ENCODE measurements at places on chromosomes 7 and 10.

GRCh38 chr7:75642810-75643486 lies 95.8 kb downstream of the HIP1 start:
- DNase-seq: peak; percentile 60

GRCh38 chr10:25842146-25842545 lies 91.9 kb upstream of the MYO3A start:
- DNase-seq: no peak

DNA sequence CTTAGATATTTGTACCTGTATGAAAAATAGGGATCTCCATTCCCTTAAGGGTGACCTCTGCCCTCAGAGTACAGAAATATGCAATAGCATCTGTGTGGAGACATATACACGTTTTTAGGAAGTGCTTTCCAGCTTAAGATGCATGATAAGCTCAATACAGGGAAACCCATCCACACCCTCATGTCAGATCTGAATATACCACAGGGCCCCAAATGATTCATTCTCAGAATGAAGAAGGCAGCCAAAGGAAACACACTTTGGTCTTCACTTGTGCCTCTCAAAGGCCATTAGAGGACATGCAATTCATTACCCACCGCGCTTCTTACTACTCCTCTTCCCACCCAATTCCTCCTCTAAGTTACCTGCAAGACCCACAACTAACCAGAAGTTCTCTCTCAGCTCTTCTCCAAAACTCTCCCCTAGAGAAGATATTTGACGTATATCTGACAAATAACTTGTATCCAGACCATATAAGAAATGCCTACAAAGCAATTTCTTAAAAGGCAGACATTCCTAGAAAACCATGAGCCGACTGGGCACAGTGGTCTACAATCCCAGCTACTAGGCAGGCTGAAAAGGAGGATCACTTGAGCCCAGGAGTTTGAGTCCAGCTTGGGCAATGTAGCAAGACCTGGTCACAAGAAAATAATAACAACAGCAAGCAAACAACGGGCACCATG lies 103.0 kb downstream of the OAT start:
- no peak for DNase-seq

GRCh38 chr7:134660242-134660785 lies 13.7 kb downstream of the BPGM start:
- no peak for DNase-seq

DNA sequence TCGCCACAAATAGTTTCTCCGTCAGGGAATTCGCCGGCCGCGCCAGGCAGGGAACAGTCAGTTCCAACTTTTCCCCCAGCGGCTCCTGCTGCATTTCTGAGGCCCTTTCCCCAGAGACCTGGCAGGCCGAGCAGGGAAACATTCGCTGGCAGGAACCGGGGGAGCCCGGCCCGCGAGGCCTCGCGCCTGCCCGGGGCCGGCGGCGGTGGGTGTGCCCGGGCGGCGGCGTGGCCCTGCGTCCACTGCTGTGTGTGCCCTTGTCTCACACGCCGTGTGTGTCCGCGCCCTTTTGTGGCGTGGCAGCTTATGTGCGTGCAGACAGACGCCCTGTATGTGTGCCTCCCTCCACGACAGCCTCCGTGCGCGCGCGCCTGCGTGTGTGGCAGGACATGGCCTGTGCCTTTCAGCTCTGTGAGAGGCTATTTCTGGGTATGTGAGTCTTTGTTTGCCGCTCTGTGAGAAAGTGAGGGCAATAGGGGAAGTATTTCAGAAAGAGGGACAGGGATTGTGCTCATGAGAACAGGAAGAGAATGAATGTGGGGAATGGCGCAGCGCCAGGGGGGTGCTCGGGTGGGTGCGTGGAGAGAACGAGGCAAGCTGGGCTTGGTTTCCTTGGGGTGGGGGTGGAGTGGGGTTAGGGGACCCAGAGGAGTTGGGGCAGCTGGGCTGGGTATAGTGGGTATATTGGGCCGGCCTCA lies 689 bp upstream of the SMARCD3 start:
- peak; percentile 49 for DNase-seq

DNA sequence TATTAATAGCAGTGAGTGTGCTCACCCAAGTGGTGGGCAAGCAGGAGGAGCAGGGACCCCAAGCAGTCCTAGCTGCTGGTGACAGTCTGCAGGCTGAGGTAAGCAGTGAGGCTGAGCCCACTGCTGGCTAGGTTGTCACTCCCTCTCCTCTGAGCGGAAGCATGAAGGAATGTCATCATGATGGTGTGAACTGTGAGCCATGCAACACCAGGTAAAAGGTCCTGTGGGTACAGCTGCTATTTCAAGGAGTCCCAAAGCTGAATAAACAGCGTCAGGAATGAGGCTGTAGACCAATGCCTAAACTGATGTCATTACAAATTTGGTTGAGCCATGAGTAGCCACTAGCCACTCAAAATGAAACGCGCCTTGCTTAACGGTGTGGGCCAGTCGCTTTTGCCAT lies 126.1 kb downstream of the RNF32 start:
- DNase-seq: no peak

- no peak for DNase-seq
Measured at GRCh38 chr10:76117949-76118348, 686.5 kb downstream of the LRMDA start.

- no peak for DNase-seq
Measured at GRCh38 chr7:124426621-124427020, 339.0 kb downstream of the GPR37 start.

GRCh38 chr10:61733358-61733940 lies 70.7 kb downstream of the CABCOCO1 start:
- DNase-seq: no peak

DNA sequence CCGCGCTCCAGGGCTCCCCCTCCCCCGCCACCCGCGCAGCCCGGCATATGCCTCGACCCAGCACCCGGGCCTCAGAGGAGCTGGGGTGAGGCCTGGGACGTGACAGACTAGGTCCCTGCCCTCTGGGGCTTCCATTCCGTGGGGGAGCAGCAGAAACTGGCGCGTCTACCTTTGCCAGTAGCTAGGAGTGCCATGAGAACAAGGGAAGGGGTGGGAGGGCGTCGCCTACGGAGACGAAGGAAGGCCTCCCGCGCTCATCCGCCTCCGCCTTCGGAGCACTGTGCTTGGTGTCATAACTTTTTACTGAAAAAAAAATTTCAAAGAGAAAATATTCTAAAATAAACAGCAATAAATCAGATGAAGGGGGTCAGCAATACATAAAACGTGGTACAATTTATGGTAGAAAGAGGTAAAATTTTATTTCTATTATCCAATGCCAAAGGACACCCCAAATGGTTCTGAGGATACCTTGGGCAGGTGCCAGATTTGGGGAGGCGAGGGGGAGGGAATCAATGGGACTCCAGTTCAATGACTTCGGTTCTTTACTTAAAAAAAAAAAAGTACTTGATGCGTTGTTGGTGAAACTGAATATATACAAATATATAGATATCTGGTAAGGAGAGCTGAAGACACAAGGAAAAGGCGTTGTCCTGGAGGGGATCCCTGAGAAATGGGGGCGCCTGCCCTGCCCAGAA lies 35.1 kb upstream of the GRID1 start:
- peak; percentile 37 for DNase-seq

DNA sequence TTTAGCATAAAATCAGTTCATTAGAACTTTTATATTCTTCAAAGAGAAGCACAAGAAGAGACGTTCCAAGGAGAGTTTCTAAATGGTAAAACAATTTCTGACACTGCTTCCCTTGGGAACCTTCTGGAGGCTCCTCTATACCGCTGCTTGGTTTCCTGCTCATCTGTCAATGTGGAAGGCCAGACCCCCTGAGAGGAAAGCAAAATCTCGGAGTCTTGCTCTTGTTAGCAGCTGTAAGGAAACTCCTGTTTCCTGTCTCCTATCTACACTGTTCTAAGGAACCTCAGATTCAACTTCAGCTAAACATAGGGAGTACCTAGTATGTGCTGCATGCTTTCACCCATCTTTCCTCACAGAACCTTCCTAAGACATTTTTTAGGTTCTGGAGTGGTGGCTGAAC lies 322.2 kb downstream of the BMPER start:
- no peak for DNase-seq

- peak; percentile 28 for DNase-seq
Measured at GRCh38 chr7:4681218-4681851, 760 bp upstream of the FOXK1 start.

GRCh38 chr10:99965700-99966099 lies 44.0 kb downstream of the DNMBP start:
- DNase-seq: no peak

DNA sequence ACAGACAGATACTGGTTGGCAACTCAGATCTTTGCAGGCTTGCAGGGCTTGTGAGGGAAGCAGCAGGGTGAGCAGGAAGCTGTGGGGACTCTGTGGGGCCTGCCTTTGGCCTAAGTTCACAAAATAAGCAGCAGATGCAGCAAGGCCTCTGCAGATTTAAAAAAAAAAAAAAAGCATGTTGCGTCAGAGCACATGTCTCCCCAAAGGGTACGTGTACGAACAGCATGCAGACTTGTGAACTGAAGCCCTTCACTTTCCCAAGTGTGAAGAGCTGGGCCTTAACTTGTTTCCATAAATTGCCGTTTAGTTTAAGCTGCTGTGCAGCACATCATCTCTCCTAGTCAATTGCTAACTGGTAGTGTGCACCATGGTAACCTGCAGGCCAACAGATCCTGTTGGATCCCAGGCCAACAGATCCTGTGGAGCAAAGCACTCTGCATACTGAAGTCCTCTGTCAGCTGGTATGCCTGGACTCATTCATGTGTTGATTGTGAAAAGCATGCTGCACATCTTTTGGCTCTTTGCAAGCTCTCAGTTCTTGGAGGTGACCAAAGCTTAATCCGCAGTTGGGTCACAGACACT lies 10.8 kb upstream of the XPNPEP1 start:
- DNase-seq: no peak

- no peak for DNase-seq
Measured at GRCh38 chr10:121267236-121268003, 330.8 kb downstream of the FGFR2 start.

DNA sequence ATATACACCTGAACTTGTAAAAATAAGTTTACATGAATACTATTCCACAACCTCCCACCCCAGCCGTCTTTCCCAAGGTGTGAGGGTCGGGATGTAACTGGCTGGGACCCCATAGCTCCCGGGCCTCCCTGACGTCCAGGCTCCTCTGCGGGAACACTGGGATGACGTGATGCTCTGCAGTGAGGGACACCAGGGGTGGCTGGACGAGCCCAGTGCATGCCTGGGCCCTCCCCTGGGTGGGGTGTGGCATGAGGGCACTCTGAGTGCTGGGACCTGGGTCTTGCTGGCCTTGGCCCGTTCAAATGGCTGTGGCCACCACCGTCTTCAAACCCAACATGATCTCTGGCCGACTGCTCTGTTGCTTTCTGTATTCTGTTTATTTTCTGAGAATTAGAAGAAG lies 182.4 kb downstream of the DNAJB6 start:
- DNase-seq: no peak

All from stimulated activated CD4-positive, alpha-beta T cell treated with anti-CD3 and anti-CD28 coated beads, Interleukin-4, amount 100 ng/mL, for 1 hour (primary cell).